ENCODE measurements at places on chromosomes 5 and 9.
A peak's percentile ranks its signal among the peaks of the same experiment; 100 is the strongest.

GRCh38 chr5:9169557-9169902 is 376.3 kb downstream of the SEMA5A start:
- DNase-seq: no peak

DNA sequence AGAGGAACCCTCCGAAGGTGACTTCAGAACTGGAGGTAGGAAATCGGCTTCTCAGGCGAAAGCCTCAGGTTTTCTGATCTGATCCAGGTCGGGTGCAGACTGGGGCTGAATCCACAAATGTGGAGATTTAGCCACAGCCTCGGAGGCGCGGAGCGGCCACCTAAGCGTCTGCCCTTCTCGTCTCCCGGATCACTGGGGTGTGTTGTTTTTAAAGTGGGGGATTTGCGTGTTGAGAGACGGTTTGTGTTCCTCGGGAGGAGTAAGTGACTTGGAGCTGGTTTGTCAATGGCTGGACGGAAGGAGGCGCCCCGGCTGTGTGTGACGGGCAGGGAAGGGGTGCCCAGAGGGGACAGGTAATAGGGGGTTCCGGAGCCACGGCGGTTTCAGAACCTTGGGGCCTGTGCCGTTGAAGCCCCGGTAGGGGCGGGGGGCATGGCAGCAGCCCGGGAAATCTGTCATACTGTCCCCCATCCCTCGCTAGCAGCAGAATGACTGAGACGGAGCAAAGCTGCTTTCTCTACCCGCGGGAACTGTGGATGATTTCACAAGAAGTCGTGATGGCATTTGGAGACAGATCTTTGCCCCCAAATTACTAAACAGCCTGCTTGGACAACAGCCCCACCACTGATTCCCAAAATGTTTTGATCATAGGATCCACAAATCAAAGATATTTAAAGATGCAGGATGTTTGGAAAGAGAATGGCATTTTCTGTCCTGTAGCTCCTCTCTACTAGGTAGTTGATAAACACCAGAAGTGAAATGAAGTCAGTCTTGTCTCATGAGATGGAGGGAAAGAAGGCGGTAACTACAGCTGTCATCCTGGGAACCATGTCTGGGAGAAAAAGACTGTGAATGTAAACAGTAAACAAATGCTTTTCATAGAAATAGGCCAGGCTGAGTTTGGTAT is 216.5 kb downstream of the PDZD2 start:
- DNase-seq: peak; percentile 58

DNA sequence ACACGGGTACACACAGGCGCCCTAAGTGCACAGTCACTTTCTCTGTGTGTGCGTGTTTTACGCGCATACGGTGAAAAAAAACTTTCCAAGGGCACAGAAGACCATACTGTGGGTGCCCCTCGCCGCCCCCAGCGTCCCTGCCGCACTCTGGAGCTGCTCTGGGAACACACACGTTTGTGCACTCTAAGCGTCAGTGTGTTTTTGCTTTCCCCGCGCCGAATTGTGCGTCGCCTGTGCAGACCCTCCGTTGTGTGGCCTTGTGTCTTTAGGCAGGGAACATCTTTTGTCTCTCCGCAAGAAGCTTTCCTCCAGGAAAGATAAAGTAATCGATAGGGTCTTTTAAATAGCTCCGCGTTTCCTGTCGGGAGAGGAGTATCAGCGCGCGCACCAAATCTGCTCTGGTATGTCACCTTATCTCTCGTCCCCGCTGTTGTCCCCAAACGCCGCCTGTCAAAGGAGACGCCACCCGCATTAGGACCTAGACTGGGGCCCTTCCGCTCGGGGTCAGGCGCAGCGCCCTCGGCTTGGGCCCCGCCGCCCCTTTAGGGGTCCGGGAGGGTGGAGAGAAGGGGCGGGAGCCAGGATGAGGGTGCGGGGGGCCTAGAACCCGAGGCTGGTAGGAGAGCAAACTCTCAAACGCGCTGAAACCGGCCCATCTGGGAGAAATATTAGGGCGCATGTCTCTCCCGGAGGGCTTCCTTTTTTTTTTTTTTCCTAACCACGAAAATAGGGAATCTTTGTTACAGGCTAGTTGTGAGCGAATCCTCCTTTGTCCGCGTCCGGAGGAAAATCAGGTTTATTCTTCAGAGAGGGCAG is 10.5 kb upstream of the NKX2-5 start:
- no peak for DNase-seq

GRCh38 chr5:95822043-95822541 is 434 bp downstream of the GLRX start:
- peak; percentile 80 for DNase-seq

DNA sequence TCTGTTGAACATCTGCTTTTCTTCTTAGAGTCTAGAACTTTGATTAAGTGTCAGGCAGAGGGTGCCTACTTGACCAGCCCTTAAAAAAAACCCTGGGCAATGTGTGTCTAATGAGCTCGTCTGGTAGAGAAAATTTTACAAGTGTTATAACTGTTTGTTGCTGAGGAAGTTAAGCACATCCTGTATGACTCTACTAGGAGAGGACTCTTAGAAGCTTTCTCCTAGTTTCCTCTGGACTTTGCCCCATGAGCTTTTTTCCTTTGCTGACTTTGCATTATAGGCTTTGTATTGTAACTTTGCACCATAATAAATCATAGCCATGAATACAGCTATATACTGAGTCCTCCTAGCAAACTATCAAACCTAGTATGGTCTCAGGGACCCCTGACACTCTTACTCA is 39.4 kb downstream of the GNG10 start:
- no peak for DNase-seq

DNA sequence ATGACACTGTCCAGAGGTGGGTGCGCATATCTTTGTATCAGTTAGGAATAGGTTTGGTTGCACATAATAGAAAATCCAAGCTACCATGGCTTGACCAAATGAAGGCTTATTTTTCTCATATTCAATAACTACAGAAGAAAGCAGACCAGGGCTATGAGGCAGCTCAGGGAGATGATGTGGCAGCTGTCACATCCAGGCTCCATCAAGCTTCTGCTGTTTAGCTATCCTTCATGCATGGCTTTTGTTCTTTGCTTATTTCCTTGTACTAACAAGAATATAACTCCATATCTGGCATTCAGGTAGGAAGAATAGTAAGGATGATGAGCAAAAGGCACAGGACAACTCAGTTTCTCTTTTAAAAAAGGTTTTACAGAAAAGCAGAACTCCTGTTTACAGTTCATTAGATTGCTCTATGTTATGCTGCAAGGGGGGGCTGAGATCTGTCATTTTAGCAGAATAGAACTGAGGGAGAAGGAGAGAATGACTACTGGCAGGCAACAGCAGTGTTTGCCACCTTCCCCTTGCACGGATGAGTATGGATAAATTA is 336.1 kb downstream of the MLLT3 start:
- no peak for DNase-seq

DNA sequence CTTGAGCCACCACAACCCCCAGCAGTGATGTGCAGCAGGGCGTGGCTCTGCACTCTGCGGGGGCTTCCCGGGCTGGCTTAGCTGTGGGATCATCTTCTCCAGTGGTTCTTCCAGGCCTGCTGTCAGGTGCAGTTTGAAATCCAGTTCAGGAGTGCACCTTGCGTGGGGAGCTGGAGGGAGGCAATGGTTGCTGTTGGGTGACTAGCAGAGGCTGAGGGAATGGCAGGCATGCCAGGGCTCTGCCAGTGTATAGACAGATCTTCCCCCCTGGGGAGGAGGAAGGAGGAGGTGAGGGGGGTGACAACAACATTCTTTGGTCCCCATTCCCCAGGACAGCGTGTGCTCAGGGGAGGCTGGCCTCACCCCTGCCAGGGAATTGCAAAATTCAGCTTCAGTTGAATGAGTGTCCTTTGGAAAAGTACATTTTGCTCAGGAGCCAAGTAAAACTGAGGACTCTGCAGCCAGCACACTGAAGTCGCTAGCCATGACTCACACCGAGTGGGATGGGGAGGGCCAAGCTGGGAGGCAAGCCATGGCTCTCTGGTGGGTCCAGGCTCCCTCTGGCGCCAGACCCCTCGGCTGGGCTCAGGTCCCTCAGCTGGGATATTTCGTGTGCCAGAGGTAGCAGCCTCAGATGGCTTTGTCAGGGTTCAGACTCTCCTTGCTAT is 35.0 kb downstream of the ERGIC1 start:
- no peak for DNase-seq

DNA sequence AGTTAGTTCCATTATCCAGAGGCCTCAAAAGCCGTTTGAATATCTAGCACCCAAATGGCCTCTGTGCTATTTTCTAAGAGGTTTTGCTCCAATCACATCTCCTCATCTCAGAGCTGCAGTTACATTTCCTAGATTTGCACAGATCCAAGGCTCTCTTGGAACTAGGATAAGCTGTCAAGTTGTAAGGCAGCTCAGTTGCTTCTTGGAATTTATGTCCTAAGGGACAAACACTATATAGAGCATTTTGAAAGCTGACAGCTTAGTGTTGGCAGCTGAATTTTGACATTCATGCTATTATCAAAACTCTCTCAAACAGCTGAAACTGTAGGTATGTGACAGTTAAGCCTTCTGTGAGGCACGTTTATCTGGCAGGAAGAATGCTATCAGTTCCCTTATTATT is 97.0 kb downstream of the MACIR start:
- DNase-seq: no peak

GRCh38 chr9:37944266-37944650 is 40.3 kb upstream of the SLC25A51 start:
- DNase-seq: no peak
